Nasal cavity respiratory epithelium epithelial cell of viscerocranial mucosa (primary cell): ENCODE measurements at places on chromosomes 16 and 17. TPM values are rescaled to one million over a fixed set of nuclear protein-coding genes. Genes with fewer than 3 reads are reported as not detected.

TBC1D3E gene
- total RNA-seq, result not detected in 2 replicates

WNK4 gene
- under 0.01 and 0.57 TPM in 2 replicates for total RNA-seq

ARL5C gene
- total RNA-seq, result not detected in 2 replicates

SLC38A8 gene
- 0.34 TPM in 1 of 2 replicates, not detected in the other for total RNA-seq

SEPTIN1 gene
- 0.07 TPM in 1 of 2 replicates, not detected in the other for total RNA-seq
